ENCODE measurements at places on chromosomes 13 and 19. TPM values are rescaled to one million over a fixed set of nuclear protein-coding genes. Genes with fewer than 3 reads are reported as not detected.

- DNase-seq = no peak
- H3K27me3 ChIP-seq = no peaks in the 10 kb centered on the region
- H3K4me1 ChIP-seq = peaks cover 4% of the 10 kb centered on the region
- no peak overlapping the region for H3K27ac ChIP-seq
These were observed 103.5 kb downstream of the SUCLA2 start for GRCh38 chr13:47897411-47898050.

GRCh38 chr13:108760541-108760940, 131.1 kb downstream of the MYO16 start:
- no peak overlapping the region for H3K27ac ChIP-seq
- DNase-seq = no peak
- H3K4me1 ChIP-seq = no peaks in the 10 kb centered on the region
- no peak overlapping the region for H3K4me3 ChIP-seq
- H3K36me3 ChIP-seq = no peaks in the 10 kb centered on the region

- H3K27me3 ChIP-seq = no peaks in the 10 kb centered on the region
- H3K4me3 ChIP-seq = peak within 1 kb of the TSS; percentile 76
- H3K27ac ChIP-seq = peak within 1 kb of the TSS; percentile 53
- peaks cover 18% of the 10 kb centered on the region for H3K4me1 ChIP-seq
- H3K36me3 ChIP-seq = no peaks in the 10 kb centered on the region
These were observed at the start of gene CNMD for GRCh38 chr13:52739468-52740071. CNMD (minus strand) TSS chr13:52739820; CDS start chr13:52739701, 119 bp downstream.

- H3K4me1 ChIP-seq = no peaks in the 10 kb centered on the region
- H3K36me3 ChIP-seq = peaks cover 11% of the 10 kb centered on the region
- no peak overlapping the region for H3K4me3 ChIP-seq
- H3K27me3 ChIP-seq = no peaks in the 10 kb centered on the region
These were observed 20.1 kb downstream of the GPATCH1 start for GRCh38 chr19:33100894-33101644.

GRCh38 chr13:48159826-48160225, 64.9 kb upstream of the MED4 start:
- H3K27me3 ChIP-seq = no peaks in the 10 kb centered on the region
- H3K4me3 ChIP-seq = no peak overlapping the region
- no peak for DNase-seq
- no peak overlapping the region for H3K27ac ChIP-seq

DNA sequence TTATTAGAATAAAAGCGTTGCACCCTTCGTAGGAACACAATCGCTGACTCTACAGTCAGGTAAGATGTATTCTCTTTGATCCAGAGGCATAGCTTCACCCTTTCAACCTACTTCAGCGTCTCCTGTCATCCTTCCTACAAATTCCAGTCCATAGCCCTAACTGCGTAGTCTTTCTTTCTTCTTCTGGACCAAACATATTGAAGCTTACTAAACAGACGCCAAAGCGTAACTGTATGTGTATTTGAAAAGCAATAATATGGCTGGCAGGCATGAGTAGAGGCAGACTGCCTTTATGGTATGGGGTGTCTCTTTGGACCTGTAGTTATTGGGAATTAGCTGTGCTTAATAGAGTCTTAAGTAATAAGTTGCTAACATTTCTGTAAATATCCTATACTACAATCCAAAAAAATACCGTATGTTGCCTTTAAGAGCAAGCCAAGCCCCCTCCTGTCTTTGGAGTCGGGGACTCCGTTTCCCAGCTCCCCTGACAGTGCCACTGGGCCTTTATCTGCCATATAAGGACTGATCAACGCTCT, 392 bp upstream of the ZNF548 start:
- H3K4me3 ChIP-seq = peak overlapping the region; percentile 20
- no peak for DNase-seq
- H3K36me3 ChIP-seq = no peaks in the 10 kb centered on the region

- H3K4me3 ChIP-seq = no peak overlapping the region
- no peaks in the 10 kb centered on the region for H3K36me3 ChIP-seq
- no peaks in the 10 kb centered on the region for H3K27me3 ChIP-seq
- H3K27ac ChIP-seq = no peak overlapping the region
These were observed 451.0 kb upstream of the SLC10A2 start for GRCh38 chr13:103517066-103517767.

DNA sequence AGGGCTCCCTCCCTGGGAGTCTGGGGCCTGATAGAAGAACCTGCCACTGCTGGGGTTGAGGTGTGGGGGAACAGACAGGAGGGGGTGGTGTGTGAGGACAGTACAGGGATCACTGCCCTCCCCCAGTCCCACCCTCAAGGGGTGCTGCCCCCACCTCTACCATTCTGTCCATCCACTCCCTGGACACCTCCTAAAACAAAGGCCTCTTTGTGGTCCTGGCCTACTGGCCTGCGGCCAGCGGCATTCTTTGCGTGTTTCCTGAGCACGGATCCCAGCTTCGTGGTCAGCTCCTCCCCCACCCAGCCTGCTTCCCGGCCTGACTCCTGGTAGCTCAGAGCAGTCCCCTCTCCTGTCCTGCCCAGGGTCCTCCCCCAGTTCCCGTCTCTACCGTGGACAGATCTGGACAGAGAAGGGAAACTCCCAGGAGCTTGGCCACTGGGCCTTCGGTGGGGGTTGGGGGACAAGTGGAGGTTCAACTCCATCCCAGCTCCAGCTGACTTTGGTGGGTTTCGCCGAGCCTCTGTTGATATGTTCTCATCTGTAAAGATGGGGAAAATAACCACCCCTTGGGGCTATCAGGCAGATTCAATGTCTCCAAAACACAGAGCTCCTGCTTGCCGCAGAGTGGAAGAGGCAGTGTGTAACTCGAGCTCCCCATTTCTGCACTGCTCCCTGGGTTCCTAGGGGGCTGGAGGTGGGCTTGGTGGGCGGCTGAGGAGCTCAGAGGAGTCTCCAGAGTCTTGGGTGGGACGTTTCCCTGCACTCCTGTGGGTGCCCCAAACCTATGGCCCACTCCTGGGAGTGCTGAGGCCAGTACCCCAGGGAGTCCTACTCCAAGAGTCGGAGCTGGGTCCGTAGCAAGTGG, 48.7 kb downstream of the LYL1 start:
- peaks cover 42% of the 10 kb centered on the region for H3K4me1 ChIP-seq
- no peak for DNase-seq
- no peak overlapping the region for H3K27ac ChIP-seq
- no peak overlapping the region for H3K4me3 ChIP-seq
- peaks cover 87% of the 10 kb centered on the region for H3K27me3 ChIP-seq
- H3K36me3 ChIP-seq = no peaks in the 10 kb centered on the region

DNA sequence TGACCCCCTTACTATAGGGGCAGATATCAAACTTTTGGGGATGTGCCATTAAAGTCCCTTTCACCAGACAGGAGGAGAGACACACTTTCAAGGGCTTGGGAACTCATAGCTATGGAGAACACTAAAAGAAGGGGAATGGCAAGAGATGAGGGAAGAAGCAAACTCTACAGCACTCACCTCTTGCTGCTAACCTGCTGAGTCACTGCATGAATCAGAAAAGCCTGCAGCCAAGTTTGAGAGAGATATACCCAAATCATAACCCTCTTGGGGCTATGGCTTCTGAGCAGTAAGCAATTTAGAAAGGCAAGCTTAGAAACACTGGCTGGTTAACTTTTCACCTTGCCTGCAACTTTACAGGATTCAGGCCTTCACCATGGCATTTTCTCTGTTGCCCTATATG, 1028.0 kb downstream of the UQCRFS1 start:
- H3K4me3 ChIP-seq = no peak overlapping the region
- 0 out of 2 replicates have a peak, but pooled peaks cover 2% of the 10 kb centered on the region for H3K4me1 ChIP-seq
- no peak for DNase-seq
- H3K27ac ChIP-seq = no peak overlapping the region
- no peaks in the 10 kb centered on the region for H3K36me3 ChIP-seq
- H3K27me3 ChIP-seq = no peaks in the 10 kb centered on the region

DNA sequence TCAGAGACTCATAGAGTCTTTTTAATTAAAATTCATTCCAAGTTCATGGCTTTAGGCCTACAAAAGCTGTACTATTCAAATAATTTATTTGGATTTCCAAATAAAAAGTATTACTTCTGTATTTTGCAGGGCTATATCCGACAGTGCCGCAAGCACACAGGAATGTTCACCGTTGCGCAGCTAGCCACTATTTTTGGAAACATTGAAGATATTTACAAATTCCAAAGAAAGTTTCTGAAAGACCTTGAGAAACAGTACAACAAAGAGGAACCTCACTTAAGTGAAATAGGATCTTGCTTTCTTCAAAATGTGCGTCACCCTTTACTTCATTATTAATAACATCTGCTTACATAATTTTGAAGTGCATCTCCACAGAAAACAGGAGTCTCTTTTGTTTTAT, 20.5 kb upstream of the C1QTNF9 start:
- H3K27me3 ChIP-seq = no peaks in the 10 kb centered on the region
- no peak overlapping the region for H3K4me3 ChIP-seq
- H3K27ac ChIP-seq = no peak overlapping the region
- H3K4me1 ChIP-seq = no peaks in the 10 kb centered on the region
- DNase-seq = no peak

DNA sequence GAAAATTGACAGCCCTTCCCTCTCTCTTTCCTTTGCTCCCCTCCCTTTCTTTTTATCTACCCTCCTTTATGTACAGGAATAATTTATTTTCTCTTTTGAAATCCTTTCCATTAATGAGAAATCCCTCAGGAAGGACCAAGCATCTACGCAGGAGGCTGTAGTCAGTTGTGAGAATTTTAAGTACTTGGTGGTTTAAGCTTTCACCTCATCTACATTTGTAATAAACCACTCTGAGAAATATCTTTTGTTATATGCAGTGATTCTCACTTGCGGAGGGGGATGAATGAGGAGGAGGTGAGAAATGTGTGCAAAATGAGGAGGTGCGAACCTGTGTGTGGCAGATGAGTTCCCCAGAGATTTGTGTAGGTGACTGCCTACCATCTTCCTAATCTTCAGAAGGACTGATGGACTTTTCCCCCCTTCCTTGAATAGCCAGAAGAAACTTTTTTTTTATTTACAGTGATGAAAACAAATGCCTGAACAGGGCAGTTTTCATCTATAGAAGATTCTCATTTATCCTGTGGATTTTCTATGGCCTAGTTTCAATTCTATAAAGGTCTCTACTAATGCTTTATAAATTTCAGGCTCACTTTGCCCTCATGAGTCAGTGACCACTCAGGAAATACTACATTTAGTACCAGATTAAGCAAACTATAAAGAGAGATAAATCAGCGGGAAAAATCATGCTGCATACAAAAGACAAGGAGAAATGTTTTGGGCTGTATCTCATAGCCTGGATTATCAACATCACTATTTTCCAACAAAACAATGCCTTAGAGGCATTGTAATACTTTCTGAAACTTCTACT, 118.3 kb downstream of the LHFPL6 start:
- H3K36me3 ChIP-seq = no peaks in the 10 kb centered on the region
- H3K27me3 ChIP-seq = no peaks in the 10 kb centered on the region
- no peak overlapping the region for H3K27ac ChIP-seq
- peaks cover 7% of the 10 kb centered on the region for H3K4me1 ChIP-seq
- no peak overlapping the region for H3K4me3 ChIP-seq
- no peak for DNase-seq

- DNase-seq = no peak
- no peaks in the 10 kb centered on the region for H3K27me3 ChIP-seq
- no peaks in the 10 kb centered on the region for H3K4me1 ChIP-seq
- H3K27ac ChIP-seq = no peak overlapping the region
These were observed 13.2 kb downstream of the CLEC4G start for GRCh38 chr19:7718668-7719067.

DNA sequence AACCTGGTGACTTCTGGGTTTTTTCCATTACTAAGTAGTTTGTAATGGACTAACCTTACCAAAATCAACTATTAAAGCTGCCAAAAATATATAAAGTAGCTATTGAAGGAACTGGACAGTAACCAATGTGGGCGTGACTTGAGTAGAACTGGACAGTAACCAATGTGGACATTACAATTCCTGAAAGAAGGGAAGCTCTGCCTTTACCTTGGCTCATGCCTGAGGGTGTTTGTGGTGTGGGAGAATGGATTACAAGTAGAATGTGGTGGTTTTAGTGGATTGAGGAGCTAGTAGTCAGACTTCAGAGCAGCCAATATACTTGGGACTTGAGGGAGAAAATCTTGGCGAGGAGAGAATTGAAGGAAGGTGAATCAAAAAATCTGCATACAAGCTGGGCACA, 17.5 kb downstream of the LRRC63 start:
- no peak overlapping the region for H3K4me3 ChIP-seq
- H3K27ac ChIP-seq = no peak overlapping the region
- no peaks in the 10 kb centered on the region for H3K4me1 ChIP-seq
- no peaks in the 10 kb centered on the region for H3K36me3 ChIP-seq
- H3K27me3 ChIP-seq = no peaks in the 10 kb centered on the region

GRCh38 chr13:95698047-95698749, 21.3 kb downstream of the DNAJC3 start:
- H3K27me3 ChIP-seq = no peaks in the 10 kb centered on the region
- H3K4me1 ChIP-seq = no peaks in the 10 kb centered on the region
- H3K4me3 ChIP-seq = no peak overlapping the region
- H3K27ac ChIP-seq = no peak overlapping the region
- no peak for DNase-seq

Gene COL4A2
- 77.0 TPM for total RNA-seq

Gene TSSK6
- total RNA-seq = 3.6 TPM

Gene FUT6
- not detected for total RNA-seq

Gene SCEL
- total RNA-seq = not detected

Gene SLC10A2
- total RNA-seq = not detected

Gene ZNF776
- 20.5 TPM for total RNA-seq

Gene ZNF570
- total RNA-seq = 4.1 TPM

Gene PROZ
- not detected for total RNA-seq

Gene OR10H2
- total RNA-seq = not detected

All from H1 (cell line).